ENCODE measurements at places on chromosomes 11 and 22.

DNA sequence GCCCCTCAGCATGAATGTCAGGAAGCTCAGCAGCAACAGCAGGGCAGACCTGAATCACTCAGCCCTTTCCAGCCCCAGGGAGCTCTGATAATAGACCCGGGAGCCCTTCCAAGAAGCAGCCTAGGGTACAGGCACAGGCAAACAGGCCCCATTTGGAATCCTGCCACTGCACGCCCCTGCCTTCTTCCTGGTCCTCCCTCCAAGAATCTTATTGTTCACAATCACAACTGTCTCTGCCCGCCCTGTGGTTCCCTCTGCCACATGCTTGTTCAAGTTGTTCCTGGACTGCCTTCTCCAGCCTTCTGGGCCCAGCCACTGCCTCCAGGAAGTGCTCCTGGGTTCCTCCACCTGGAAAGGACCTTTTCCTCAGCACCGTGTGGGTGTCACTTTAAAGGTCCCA lies 54.6 kb downstream of the LRRC32 start:
- DNase-seq = no peak

- DNase-seq = no peak
Measured at GRCh38 chr11:31818874-31819331, 7.8 kb upstream of the PAX6 start.

DNA sequence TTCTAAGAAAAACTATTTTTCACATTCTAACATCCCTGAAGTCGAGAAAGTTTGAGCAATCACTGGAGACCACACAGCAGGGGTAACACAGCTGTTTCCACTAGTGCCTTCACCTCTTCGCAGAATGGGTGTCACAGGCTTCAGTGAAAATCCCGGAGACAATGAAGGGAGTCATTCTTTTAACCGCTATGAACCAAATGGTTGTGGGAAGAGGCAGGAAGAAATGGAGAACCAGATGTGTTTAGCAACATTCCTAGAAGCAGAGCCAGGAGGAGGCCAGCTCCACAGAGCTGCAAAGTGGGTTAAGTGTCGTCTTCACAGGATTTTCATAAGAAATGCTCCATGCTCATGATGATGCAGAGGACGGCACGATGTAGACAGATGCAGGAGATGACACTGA lies 221.1 kb downstream of the LARGE1 start:
- no peak for DNase-seq

- DNase-seq = no peak
Measured at GRCh38 chr22:50569896-50570535, 7.3 kb upstream of the SYCE3 start.

GRCh38 chr11:12288931-12289666 lies 88.3 kb upstream of the PARVA start:
- DNase-seq = no peak

DNA sequence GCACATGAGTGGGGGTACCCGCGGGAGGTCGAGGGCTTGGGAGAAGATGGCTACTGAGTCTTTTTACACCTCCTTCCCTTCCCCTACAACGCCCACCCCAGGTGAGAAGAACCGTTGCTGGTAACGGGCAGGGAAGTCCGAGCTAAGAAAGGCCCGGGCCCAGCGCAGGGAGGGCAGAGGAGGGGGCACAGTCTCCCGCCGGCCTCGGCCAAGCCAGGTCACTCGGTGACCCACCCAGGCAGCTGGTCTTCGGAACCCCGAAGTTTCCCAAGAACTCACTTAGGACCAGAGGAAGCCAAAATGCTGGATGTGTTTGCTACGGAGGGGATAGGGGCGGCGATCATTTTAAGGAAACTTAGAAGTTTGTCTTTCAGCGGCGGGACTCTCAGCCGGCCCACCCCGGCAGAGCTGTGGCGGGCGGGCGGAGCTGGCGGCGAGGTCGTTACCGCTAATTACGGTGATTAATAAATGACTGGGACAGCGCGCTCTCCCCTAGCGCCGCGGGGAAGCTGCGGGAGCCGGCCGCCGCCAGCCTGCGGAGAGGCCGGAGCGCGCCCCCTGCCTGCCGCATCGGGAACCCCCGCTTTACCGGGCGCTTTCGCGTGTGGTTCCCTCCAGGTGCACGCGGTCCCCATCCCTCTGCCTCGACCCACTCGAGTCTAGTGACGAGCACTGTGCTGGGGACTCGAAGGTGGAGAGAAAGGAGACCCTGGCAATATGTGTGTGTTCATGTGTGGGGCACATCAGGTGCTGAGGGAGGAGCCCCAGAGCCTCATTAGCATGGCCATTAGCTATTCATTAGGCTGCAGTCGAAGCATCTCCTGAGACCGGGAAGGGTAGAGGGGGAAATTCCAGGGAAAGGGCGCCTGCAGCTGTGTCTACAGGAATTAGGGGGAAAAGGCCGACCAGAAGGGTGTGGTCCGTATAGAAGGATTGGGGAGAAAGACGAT lies 945 bp downstream of the ROBO3 start:
- DNase-seq = no peak

All from stimulated activated CD4-positive, alpha-beta T cell treated with anti-CD3 and anti-CD28 coated beads, Interleukin-1b, Interleukin-23, amount 100 ng/mL, for 24 hours (primary cell).